ENCODE measurements at places on chromosomes 12 and 14.

GRCh38 chr12:94640134-94640928 is 10.0 kb downstream of the TMCC3 start:
- no peak for DNase-seq

DNA sequence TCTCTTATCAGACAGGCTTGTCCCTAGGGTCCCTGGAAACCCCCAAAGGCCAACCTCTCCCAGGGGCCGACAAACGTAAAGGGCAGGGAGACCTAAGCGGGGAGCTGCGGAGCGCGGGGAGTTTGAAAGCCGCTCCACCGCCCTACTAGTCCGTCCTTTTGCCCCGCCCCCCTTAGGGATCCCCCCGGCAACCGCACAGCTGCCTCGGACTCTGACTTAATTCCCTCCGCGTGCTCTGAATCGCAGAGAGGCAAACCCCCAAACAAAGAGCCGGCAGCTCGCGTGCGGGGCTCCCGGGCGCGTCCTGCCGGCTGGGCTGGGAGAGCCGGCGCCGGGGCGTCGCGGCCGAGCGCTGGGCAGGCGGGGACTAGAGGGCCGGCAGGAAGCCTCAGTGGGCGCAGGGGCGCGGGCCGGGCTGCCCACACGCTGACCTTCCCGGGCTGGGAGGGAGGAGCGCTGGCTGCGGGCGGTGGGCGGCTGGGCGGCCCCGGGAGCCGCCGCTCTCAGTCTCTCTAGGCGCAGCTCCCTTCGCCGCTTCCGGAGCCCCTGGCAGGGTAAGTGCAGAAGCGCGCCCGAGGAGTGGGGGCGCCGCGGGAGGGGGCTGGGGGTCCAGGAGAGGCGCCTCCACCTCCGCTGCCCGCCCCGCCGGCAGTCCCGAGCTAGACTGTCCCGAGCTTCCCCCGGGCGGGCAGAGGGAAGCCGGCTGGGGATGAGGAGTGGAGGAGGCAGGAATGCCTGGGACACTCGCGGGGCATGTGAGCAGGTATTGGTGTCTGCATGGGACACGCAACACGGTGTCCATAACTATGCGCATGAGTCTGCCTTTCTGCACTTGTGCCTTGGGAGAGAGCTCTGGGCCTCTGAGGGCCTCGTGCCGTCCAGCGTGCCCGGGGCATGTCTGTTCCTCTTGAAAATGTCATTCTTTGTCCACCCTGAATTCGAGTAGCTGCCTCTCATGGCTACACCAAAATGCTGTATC is at the start of gene TSPAN11:
TSS of gene TSPAN11 (plus strand) at position 506 of the 979 bp plus-strand sequence. CDS start 27,244 bp downstream, outside the sequence.
- DNase-seq = no peak

GRCh38 chr12:13197526-13198143 is 1.1 kb downstream of the EMP1 start:
- no peak for DNase-seq

- no peak for DNase-seq
These were observed 65.3 kb upstream of the GPR68 start for GRCh38 chr14:91309756-91310280.

- no peak for DNase-seq
These were observed 25.7 kb downstream of the JKAMP start for GRCh38 chr14:59510001-59510400.

DNA sequence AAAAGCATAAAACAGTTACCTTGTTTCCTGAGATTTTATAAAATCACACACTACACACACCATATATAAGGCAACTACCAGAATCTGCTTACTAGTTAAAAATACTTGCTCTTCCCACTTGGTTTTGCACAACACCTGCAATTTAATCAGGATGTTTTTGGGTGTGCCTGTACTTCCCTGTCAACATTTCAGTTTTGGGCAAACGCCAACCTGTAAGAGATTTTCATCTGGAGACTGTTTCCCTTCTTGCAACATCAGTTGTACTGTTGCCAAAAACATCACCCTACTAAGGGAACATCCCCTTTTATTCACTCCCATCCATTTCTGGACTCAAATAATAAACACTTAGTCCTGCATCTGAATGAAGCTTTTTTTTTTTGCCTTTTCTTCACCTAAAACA is 172.3 kb downstream of the DUSP6 start:
- no peak for DNase-seq

DNA sequence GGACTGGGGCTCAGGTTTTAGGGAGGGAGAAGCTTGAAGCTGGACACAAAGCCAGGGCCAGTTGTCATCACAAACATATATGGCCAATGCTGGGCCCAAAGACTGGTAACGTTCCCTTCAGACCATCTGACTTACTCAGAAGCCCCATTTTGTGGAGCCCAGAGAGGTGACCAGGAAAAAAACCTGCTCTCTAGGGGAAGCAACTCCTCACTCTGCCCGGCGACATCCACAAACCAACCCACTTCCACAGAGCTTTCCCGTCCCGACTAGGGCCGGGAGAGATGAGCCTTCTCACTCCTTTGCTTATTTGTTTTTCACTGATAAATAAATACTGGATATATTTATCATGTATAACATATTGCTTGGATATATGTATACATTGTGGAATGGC is 180.9 kb upstream of the RTL1 start:
- DNase-seq = no peak

GRCh38 chr12:10170216-10170615 is 1.7 kb downstream of the OLR1 start:
- no peak for DNase-seq

- DNase-seq = no peak
These were observed 2.2 kb downstream of the BLOC1S1 start for GRCh38 chr12:55718015-55718414.

GRCh38 chr12:132660052-132660451 is 27.1 kb downstream of the POLE start:
- no peak for DNase-seq

DNA sequence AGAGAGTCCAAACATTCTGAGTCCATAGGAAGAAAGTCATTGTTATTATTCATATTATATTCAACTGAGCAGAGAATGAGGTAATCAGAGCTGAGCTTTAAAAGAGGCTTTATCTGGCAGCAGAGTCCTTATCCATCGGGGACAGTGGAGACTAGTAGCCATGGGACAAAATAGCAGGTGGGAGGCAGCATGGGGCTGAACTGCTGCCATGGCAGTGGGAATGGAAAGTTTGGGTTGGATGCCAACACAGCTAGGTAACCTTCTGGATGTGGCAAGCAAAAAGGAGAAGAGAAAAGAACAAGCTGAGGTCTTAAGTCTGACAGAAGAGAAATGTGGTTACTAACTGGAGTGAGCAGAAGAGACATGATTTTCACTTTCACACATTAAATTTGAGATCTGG is 71.0 kb upstream of the CDKN3 start:
- no peak for DNase-seq

All from esophagus squamous epithelium (tissue), 5 donors.